ENCODE measurements at places on chromosomes 13 and 19. TPM values are rescaled to one million over a fixed set of nuclear protein-coding genes. Genes with fewer than 3 reads are reported as not detected.

MYADM gene
- total RNA-seq: 469 TPM

IGFL2 gene
- not detected for total RNA-seq

RAX2 gene
- not detected for total RNA-seq

TMEM59L gene
- total RNA-seq: 2.4 TPM

SPINT2 gene
- 1,006 TPM for total RNA-seq

- no peak for DNase-seq
Measured at GRCh38 chr19:15161028-15161984, 39.5 kb downstream of the NOTCH3 start.

SSC5D gene
- total RNA-seq: 13.0 TPM

MAMSTR gene
- 3.3 TPM for total RNA-seq

CEACAM3 gene
- not detected for total RNA-seq

DNA sequence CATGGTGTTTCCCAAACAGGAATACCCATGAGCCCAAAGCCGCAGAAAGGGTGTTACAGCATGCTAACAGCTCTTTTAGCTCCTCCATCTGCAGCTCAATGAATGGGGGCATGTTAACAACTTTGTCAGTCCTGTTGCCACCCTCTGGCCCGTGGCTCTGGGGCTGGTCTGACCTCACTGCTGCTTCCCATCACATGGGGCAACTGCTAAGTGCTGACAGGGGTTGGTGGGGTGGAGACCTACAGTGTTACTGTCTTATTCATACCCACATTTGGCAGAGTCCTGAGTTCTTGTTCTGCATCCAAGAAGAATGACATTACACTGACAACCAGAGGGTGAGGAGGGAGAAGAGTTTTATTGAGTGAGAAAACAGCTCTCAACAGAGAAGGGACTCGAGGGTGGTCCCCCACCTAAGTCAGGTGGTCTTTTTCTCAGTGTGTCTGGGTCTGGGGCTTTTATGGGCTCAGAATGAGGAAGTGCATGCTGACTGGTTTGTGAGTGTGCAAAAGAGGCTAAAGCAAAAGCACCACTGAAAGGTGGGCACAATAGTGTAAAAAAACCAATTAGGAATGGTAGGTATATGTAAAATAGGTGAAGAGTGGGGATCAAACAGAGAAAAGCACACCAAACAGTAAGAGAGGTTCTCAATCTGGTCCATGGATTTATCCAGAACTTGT is 1952.0 kb upstream of the PCDH20 start:
- no peak for DNase-seq

ERVV-1 gene
- not detected for total RNA-seq

IGFL1 gene
- total RNA-seq: not detected

ITPKC gene
- 7.2 TPM for total RNA-seq

IFT88 gene
- 12.3 TPM for total RNA-seq

FGF9 gene
- not detected for total RNA-seq

- no peak for DNase-seq
Measured at GRCh38 chr13:30255696-30256095, 51.7 kb downstream of the KATNAL1 start.

DNA sequence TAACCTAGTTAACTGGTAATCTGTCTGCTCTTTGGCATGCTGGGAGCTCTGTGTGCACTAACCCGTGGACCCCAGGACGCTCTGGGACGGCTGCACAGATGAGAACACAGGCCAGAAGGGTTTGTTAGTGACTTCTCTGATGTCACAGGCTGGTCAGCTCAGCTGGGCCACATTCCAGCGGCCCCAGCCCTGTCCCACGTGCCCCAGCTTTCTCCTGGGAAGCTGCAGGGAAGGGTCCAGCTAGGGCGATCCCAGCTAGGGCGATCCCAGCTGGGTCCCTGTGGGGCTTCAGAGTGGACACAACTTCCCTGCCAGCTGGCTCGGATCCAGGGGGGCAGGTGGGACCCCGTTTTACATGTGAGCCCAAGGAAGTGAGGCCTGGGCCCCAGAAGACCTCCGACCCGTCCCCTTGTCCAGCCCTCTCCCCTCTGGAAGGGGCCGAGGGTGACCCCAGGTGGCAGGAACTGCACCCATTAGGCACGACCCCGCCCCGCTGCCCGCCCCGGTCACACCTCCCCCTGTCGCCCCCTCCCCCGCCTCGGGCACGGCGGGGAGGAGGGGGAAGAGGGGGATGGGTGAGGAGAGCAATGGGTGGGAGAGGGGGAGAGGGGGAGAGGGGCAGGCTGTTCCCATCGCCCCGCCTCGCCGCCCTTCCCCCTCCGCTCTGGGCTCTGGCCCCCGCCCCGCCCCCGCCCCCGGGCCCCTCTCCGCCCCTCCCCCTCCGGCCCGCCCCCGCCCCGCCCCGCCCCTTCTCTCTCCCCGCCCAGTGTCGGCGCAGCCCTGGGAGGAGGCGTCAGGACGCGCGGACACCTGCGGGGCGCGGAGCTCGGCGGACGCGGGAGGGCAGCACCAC is 75.2 kb upstream of the MCF2L start:
- DNase-seq: no peak
